ENCODE measurements at places on chromosomes 3 and 15. TPM values are rescaled to one million over a fixed set of nuclear protein-coding genes. Genes with fewer than 3 reads are reported as not detected.
A peak's percentile ranks its signal among the peaks of the same experiment; 100 is the strongest.

DNA sequence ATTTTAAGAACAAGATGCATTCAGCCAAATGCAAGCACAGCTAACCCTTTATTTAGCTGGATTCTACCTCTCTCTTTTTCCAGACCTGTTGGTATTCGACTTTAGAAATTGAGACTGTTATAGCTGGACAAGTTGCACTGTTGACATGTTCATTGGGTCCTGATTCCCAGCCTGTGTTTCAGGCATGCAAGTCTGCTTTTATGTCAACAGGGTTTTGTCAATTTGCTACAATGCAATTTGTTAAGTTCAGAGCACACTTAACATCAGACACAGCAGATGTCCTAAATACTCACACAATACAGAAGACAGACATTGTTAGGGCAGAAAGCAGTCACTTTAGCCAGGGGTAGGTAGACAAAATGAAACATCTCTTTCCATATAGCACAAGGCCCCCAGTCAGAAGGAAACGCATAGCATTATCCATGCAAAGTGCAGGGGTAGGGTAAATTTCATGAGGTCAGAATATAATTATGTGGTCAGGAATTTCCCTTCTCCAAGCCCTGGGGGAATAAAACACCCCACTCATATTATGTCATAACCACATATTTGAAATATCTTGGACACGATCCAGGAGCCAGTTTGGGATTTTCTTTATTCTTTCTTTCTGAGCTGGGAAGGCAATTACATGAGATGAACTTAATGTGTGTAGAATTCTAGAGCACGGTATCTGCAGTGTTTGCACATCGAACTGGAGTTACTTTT, 504.1 kb downstream of the NTRK3 start:
- no peak overlapping the region for H3K4me3 ChIP-seq
- H3K27ac ChIP-seq = no peak overlapping the region
- no peaks in the 10 kb centered on the region for H3K27me3 ChIP-seq
- H3K36me3 ChIP-seq = no peaks in the 10 kb centered on the region
- DNase-seq = peak; percentile 73

- H3K36me3 ChIP-seq = no peaks in the 10 kb centered on the region
- H3K27ac ChIP-seq = no peak overlapping the region
- H3K4me3 ChIP-seq = no peak overlapping the region
- H3K4me1 ChIP-seq = no peaks in the 10 kb centered on the region
- no peak for DNase-seq
These were observed 7.3 kb upstream of the LIPH start for GRCh38 chr3:185559706-185560090.

GRCh38 chr3:7328339-7328738, 467.4 kb downstream of the GRM7 start:
- DNase-seq = no peak
- H3K27ac ChIP-seq = no peak overlapping the region
- H3K36me3 ChIP-seq = no peaks in the 10 kb centered on the region
- no peak overlapping the region for H3K4me3 ChIP-seq
- H3K27me3 ChIP-seq = no peaks in the 10 kb centered on the region

Gene EIF5A2
- 3.7 TPM for polyA plus RNA-seq

Gene MAP1A
- 0.68 TPM for polyA plus RNA-seq
